SK-MEL-5 (cell line): ENCODE measurements at places on chromosomes 1 and 21. TPM values are rescaled to one million over a fixed set of nuclear protein-coding genes. Genes with fewer than 3 reads are reported as not detected.

Gene TAL1
- total RNA-seq = 0.13 TPM in 2 replicates

Gene TBX19
- 1.3 and 2.2 TPM in 2 replicates for total RNA-seq

Gene ZMYND12
- 0.29 and 1.3 TPM in 2 replicates for total RNA-seq

Gene C21orf58
- 2.4 and 2.5 TPM in 2 replicates for total RNA-seq

Gene TNN
- not detected in 2 replicates for total RNA-seq

Gene IGSF21
- not detected in 2 replicates for total RNA-seq

Gene FAM3B
- total RNA-seq = not detected in 2 replicates
